Adipose tissue (tissue), 3 donors: ENCODE measurements at places on chromosomes 1 and 21. TPM values are rescaled to one million over a fixed set of nuclear protein-coding genes. Genes with fewer than 3 reads are reported as not detected.

Gene ARHGEF16
- 1.2 TPM for polyA plus RNA-seq

Gene TMEM269
- 0.05 TPM for polyA plus RNA-seq

Gene CRABP2
- polyA plus RNA-seq = 3.2 TPM

Gene TCHHL1
- not detected for polyA plus RNA-seq

Gene IL23R
- not detected for polyA plus RNA-seq

Gene GJA9
- polyA plus RNA-seq = 0.04 TPM

Gene MIXL1
- polyA plus RNA-seq = not detected

Gene RGS13
- 0.05 TPM for polyA plus RNA-seq

Gene PHC2
- 150 TPM for polyA plus RNA-seq

Gene RXFP4
- not detected for polyA plus RNA-seq

Gene CFAP107
- polyA plus RNA-seq = 0.11 TPM

Gene CR1L
- not detected for polyA plus RNA-seq

Gene FAM163A
- 0.06 TPM for polyA plus RNA-seq

Gene TP73
- polyA plus RNA-seq = not detected

Gene TGFBR3
- 43.4 TPM for polyA plus RNA-seq

Gene KRTAP12-2
- not detected for polyA plus RNA-seq
